ENCODE measurements at places on chromosomes 1 and 21.

DNA sequence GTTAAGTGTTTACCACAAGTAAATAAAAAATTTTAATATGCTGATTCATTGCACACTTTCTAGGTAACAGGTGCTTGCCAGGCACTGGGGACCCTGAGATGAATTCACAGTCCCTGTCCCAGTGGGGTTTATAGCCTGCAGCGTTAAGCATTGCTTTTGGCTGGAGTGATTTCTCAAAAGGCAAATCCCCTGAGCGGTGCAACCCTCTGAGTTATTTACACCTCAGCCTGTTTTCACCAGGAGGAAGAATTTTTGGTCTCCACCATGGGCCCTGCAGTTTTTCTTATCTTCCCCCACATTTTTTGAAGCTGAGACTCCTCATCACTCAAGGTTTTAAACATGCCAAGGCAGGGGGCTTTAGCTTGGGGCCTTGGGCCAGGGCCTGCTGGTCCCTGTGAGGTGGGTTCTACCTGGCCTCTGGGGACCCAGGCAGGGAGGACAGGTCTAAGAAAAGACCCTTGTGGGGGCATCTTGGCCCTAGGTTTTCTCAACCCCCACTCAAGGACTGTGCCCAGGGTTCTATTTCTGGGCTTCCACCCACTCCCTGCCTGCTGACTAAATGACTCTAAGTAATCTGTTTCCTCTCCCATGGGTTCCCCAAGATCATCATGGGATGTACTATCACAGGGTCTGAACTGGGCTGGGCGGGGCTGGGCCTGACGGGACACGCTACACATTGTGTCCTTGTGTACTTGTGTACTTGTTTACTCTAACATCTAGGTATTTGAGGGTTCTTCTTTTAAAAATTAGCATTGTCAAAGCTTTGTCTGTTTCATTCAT is 10.2 kb upstream of the CHIT1 start:
- no peak for DNase-seq

DNA sequence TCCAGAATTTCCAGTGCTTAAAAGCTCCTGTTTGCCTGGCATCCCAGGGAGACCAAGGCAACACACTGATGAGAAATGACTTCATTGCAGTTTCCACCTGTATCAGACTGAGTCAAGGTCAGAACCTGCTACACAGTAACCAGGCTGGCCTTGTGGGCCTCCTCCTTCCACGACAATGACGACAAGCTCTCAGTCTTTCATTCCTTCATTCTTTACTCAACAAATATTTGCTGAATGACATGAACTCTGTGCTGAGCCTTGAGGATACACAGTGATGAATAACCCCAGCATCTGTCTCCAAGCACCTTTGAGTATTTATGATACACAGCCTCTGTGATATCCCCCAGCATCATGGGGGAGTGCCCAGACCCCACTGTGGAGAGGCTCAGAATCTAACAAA is 8.9 kb upstream of the LCE5A start:
- no peak for DNase-seq

DNA sequence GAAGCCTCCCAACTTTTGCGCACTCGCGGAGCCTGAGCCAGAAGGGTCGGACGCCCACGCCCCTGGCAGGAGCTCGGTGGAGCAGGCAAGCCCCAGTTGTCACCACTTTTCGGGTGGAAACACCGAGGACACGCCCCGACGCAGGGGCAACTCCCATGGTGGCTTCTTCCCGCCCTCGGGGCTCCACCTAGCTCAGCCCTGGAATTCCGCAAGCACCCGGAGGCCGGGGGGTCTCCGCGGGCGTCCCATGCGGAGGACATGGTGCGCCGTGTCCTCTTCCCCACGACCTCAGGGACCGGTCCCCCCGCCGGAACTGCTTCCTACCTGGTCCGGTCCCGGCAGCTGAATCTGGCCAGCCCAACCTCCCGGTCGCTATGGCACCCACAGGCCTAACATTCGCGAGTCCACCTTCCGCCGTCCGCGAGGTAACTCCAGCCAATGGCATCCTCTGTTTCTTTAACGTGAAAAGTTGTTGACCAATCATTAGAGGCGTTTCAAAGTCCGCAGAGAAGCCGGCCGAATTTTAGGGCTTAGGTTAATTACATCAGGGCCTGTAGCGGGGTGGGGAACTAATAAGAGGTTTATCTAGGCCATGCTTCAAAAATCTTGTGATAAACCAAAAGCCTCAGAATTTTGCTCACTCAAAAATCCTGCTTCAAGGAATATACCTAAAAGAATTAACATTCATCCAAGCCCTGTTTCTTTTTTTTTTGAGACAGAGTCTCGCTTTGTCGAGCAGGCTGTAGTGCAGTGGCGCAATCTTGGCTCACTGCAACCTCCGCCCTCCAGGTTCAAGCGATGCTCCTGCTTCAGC is at the start of gene STPG1:
TSS of gene STPG1 (minus strand) at position 433 of the 814 bp plus-strand sequence. CDS start 12,394 bp downstream, outside the sequence.
- peak; percentile 64 for DNase-seq

DNA sequence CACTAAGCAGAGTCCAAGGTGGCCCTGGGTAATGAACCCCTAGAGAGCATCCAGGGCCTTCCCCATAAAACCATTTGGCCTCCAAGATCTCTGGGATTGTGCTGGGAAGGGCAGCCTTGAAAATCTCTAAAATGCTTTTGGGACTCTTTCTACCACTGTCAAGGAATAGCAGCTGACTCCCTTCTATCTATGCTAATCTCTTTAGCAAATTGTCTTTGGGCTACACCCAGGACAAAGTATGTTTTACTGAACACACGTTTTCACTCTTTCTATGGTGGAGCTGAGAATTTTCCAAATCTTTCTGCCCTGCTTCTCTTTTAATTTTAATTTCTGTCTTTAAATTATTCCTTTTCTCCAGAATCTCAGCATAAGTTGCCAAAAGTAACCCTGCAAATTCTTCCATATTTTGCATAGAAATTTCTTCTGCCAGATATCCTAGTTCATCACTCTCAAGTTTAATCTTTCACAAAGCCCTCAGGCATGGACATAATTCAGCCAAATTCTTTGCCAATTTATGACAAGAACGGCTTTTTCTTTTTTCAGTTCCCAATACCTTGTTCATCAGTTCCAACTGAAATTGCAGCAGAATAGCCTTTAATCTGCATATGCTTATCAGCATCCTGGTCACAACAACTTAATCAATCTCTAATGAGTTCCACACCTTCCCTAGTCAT is 687.0 kb upstream of the ADGRL4 start:
- no peak for DNase-seq

- no peak for DNase-seq
These were observed 6.0 kb upstream of the LINGO4 start for GRCh38 chr1:151811181-151811580.

Data from stimulated activated CD4-positive, alpha-beta T cell treated with anti-CD3 and anti-CD28 coated beads, Interleukin-2, amount 100 ng/mL, for 4 hours (primary cell).